CD4-positive, alpha-beta T cell (primary cell): ENCODE measurements at places on chromosomes 5 and 9. TPM values are rescaled to one million over a fixed set of nuclear protein-coding genes. Genes with fewer than 3 reads are reported as not detected.

DNA sequence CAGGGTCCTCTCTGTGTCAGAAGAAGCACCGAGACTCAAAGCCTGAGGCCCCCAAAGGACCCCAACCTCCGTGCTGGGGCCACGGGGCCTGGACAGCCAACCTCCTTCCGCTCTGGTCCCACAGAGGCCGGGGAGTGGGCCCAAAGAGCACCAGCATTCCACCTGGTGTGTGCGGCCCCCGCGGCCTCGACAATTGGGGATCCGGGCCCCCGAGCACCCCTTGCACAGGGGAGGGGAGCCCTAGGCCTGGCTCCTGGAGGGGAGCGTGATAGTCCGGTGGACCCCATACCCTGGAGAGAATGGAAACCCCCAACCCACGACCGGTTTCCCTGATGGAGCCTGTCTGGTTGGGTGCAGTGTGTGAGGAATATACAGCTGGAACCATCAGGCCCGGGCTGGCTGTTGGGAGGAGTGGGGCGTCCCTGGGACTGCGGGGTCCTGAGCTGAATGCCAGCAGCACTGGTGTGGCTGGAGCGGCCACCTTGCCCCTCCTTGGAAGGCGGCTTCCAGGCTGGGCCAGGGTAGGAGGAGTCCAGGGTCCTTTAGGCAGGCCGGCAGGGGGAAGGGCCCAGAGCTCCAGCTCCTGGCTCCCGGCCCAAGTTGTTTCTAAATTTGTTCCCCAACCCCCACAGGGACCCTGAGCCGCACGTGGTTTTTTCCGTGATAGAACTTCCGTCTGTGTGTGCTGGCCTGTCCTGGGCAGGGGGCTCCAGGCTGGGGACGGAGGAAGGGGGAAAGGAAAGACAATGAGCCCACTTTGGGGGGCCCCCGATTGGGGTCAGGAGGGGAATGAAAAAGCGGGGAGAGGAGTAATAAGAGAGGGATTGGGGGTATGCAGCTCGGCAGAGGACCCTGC lies 825 bp upstream of the TOR4A start:
- peaks cover 11% of the 10 kb centered on the region for H3K27me3 ChIP-seq
- H3K36me3 ChIP-seq, result peaks cover 15% of the 10 kb centered on the region
- no peak for DNase-seq
- peaks cover 35% of the 10 kb centered on the region for H3K4me1 ChIP-seq

DNA sequence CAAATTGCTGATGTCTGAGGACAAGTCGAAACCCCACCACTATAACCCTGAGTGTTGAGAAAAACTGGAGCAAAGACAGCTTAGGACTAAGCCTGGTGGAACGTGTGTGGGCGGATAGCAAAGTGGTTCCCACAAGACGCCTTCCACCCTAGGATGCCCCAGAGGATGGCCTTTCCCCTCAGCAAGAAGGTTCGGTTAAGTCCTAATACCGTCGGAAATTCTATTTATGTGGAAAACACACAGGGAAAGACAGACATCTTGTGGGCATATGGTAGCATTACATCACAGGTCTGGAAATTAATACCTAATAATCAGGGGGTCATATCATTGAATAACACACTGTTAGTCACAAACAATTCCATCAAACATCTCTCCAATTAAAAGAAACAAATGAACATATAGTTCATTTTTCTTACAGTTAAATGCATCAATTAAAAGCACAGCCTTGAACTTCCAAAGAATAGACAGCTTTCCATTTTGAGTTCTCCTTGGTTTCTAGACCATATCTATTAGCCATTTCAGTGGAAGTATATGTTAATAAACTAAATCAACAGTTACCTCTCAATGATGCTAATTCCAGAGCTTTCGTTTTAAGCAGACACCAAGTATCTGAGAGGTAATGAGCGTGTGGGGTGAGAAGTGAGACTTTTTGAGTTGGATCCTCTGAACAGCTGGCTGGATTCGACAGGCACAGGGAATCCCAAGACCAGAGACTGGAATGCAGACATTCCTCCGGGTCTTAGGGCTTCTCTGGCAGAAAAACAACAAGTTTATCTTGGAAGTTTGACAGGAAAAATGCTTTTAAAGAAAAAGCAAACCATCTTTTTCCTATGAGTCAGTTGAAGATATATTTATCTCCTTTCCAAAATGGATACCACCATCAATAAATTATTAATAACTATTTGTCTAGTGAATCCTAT lies 2.9 kb upstream of the ICE1 start:
- no peak overlapping the region for H3K27ac ChIP-seq
- no peaks in the 10 kb centered on the region for H3K36me3 ChIP-seq
- H3K27me3 ChIP-seq, result no peaks in the 10 kb centered on the region
- no peak overlapping the region for H3K4me3 ChIP-seq
- DNase-seq, result no peak
- H3K4me1 ChIP-seq, result peaks cover 28% of the 10 kb centered on the region

GRCh38 chr5:142981475-142981874 lies 211.3 kb downstream of the ARHGAP26 start:
- no peak overlapping the region for H3K4me3 ChIP-seq
- H3K36me3 ChIP-seq, result no peaks in the 10 kb centered on the region
- DNase-seq, result no peak
- peaks cover 49% of the 10 kb centered on the region for H3K4me1 ChIP-seq

DNA sequence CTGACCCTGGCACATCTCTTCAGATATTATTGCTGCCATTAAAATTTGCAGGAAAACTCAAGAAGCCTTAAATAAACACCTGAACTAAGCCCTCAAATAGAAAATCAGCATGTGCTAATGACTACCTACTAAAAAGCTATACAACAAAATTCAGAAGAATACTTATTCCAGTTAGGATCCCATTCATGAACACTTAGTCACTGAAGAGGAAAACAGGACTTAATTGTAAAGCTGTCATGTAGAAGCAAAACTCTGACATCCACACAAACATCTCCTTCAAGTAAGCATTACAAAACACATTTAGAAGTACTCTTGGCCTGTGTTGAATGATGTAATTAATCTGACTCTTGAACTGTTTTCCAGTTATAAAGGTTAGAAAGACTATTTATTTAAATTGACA lies 19.9 kb downstream of the ELL2 start:
- no peak overlapping the region for H3K4me3 ChIP-seq
- no peak overlapping the region for H3K27ac ChIP-seq
- no peaks in the 10 kb centered on the region for H3K36me3 ChIP-seq
- DNase-seq, result no peak

DNA sequence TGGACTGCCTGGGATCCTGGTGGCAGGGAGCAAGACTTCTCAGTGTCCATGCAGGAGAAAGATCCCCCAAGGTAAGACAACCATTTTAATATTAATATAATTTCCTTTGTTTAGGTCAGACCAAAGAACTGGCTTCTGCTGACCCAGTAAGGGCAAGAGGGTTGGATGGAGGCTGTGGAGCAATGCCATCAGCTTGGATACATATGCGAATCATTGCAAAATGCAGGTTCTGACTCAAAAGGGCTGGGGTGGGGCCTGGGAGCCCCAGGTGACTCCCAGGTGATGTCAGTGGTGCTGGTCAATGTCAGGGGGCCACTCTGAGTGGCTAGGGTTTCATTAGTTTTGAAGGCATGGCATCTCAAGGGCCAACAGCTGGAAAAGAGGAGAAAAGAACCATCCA lies 88.9 kb upstream of the PANK3 start:
- H3K4me3 ChIP-seq, result no peak overlapping the region
- no peaks in the 10 kb centered on the region for H3K27me3 ChIP-seq
- DNase-seq, result no peak
- H3K36me3 ChIP-seq, result no peaks in the 10 kb centered on the region
- no peaks in the 10 kb centered on the region for H3K4me1 ChIP-seq
- H3K27ac ChIP-seq, result no peak overlapping the region

GRCh38 chr9:137320555-137321384 lies 18.7 kb upstream of the NRARP start:
- H3K4me1 ChIP-seq, result peaks cover 27% of the 10 kb centered on the region
- H3K4me3 ChIP-seq, result peak overlapping the region; percentile 19
- H3K27ac ChIP-seq, result no peak overlapping the region
- no peaks in the 10 kb centered on the region for H3K27me3 ChIP-seq

GRCh38 chr5:109614301-109614700 lies 75.4 kb upstream of the MAN2A1 start:
- no peak for DNase-seq
- H3K36me3 ChIP-seq, result no peaks in the 10 kb centered on the region
- H3K27me3 ChIP-seq, result no peaks in the 10 kb centered on the region
- no peaks in the 10 kb centered on the region for H3K4me1 ChIP-seq
- no peak overlapping the region for H3K4me3 ChIP-seq

DNA sequence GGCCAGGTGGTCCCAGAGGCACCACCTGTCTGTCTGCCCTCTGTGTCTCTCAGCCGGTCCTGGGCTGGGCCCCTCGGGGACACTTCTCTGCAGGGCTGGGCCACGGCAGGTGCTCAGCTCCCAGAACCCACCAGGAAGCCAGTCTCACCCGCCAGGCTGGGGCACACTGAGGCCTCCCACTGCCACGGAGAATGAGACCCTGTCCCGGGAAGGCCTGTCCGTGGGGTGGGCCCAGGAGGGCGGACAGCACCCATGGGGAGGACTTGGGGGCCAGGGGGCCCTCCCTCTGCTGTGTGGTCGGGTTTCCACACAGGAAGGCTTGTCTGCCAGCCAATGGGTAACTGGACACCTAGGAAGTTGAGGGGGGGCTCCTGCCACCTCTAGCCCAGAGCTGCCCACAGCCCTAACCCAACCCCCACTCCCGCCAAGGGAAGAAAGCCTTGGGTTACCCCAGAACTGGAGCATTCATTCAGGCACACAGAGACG lies 4.1 kb upstream of the TUBB4B start:
- DNase-seq, result no peak
- H3K27ac ChIP-seq, result no peak overlapping the region
- peak overlapping the region; percentile 7 for H3K4me3 ChIP-seq
- peaks cover 2% of the 10 kb centered on the region for H3K36me3 ChIP-seq
- peaks cover 52% of the 10 kb centered on the region for H3K4me1 ChIP-seq

- H3K4me1 ChIP-seq, result peaks cover 14% of the 10 kb centered on the region
- H3K36me3 ChIP-seq, result no peaks in the 10 kb centered on the region
- no peak overlapping the region for H3K27ac ChIP-seq
- peaks cover 26% of the 10 kb centered on the region for H3K27me3 ChIP-seq
- no peak overlapping the region for H3K4me3 ChIP-seq
- DNase-seq, result no peak
These were observed 36.5 kb upstream of the NTNG2 start for GRCh38 chr9:132125361-132125760.

DNA sequence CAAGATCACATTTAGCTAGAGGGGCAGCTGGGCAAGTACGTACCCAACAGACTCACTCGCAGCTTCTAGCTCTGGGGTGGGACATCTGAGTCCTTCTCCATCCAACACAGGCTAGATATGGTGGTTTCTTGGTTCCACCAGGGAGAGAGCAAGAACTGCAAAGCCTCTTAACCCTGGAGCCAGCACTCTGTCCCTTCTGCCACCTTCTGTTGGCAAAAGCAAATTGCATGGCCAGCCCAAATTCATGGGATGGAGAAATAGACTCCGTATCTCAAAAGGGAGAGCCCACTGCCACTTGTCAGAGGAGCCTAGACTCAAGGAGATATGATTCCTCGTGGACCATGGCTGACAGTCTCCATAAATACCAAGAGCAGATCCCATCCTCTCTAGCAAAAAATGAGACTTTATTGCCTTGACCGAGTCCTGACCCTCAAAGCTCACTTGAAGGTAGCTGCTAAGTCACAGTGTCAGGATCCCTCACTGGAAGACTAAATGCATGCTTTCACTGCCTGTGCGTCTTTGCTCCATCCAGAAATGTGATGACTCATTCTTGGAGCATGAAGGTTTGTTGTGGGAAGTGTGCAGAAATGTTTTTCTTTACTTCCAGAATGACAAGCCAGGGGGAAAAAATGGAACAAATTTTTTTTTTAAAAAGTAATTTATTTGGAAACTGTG lies 28.8 kb upstream of the ROR2 start:
- H3K36me3 ChIP-seq, result no peaks in the 10 kb centered on the region
- DNase-seq, result no peak
- H3K4me3 ChIP-seq, result no peak overlapping the region

- H3K4me1 ChIP-seq, result peaks cover 11% of the 10 kb centered on the region
- no peak overlapping the region for H3K27ac ChIP-seq
- no peaks in the 10 kb centered on the region for H3K36me3 ChIP-seq
- no peaks in the 10 kb centered on the region for H3K27me3 ChIP-seq
These were observed 22.2 kb downstream of the BHMT start for GRCh38 chr5:79133657-79134451.

- H3K36me3 ChIP-seq, result no peaks in the 10 kb centered on the region
- no peaks in the 10 kb centered on the region for H3K4me1 ChIP-seq
- no peaks in the 10 kb centered on the region for H3K27me3 ChIP-seq
- no peak for DNase-seq
- H3K4me3 ChIP-seq, result no peak overlapping the region
- no peak overlapping the region for H3K27ac ChIP-seq
These were observed 278.0 kb upstream of the GRIA1 start for GRCh38 chr5:153212471-153212870.

GRCh38 chr9:92332577-92333281 lies 7.0 kb downstream of the CENPP start:
- no peaks in the 10 kb centered on the region for H3K4me1 ChIP-seq
- no peak overlapping the region for H3K27ac ChIP-seq
- no peak overlapping the region for H3K4me3 ChIP-seq

GRCh38 chr9:115746496-115746895 lies 407.1 kb upstream of the PAPPA start:
- H3K4me3 ChIP-seq, result no peak overlapping the region
- no peak for DNase-seq
- H3K27ac ChIP-seq, result no peak overlapping the region
- H3K36me3 ChIP-seq, result no peaks in the 10 kb centered on the region
- no peaks in the 10 kb centered on the region for H3K4me1 ChIP-seq

G3BP1 gene
- total RNA-seq, result 83.9 TPM

GAPVD1 gene
- total RNA-seq, result 82.2 TPM

MEGF10 gene
- total RNA-seq, result not detected

DAPK1 gene
- total RNA-seq, result 2.7 TPM

DNLZ gene
- 17.0 TPM for total RNA-seq
